CD4-positive, alpha-beta T cell treated with Interferon alpha-2 for 1 hour (primary cell): ENCODE measurements at places on chromosomes 2 and 18.

DNA sequence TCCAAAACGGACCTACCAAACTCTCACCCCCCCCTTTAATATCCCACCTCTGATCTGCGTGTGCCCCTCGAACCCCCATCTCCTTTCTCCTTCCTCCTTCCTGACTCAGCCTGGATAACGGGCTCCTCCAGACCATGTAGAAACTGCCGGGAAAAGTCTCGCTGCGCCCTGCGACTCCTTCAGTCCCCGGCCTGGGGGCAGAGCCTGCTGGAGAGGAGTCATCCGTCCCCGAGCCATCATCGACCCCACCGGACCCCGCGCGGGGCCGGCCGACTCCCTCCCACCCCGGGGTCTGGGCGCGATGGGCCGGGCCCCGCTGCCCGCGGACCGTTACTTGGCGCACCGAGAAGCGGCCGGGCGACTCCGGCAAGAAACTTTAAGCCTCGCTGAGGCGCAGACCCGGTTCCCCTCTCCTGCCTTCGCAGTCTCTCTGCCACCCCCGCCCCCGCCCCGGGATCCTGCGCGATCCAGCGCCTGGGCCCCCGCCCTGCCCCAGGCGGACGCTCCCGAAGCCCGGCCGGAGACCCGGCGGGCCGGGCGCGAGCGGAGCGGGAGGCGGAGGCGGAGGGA, 3.4 kb downstream of the ZEB2 start:
- no peak for DNase-seq

GRCh38 chr2:216033403-216033802, 20.1 kb upstream of the MREG start:
- no peak for DNase-seq

- DNase-seq, result no peak
Measured at GRCh38 chr18:47113796-47114540, 36.3 kb downstream of the HDHD2 start.

- DNase-seq, result peak; percentile 35
Measured at GRCh38 chr18:67217551-67218166, 298.9 kb downstream of the DSEL start.
